ENCODE measurements at places on chromosomes 7 and 10. TPM values are rescaled to one million over a fixed set of nuclear protein-coding genes. Genes with fewer than 3 reads are reported as not detected.

DNA sequence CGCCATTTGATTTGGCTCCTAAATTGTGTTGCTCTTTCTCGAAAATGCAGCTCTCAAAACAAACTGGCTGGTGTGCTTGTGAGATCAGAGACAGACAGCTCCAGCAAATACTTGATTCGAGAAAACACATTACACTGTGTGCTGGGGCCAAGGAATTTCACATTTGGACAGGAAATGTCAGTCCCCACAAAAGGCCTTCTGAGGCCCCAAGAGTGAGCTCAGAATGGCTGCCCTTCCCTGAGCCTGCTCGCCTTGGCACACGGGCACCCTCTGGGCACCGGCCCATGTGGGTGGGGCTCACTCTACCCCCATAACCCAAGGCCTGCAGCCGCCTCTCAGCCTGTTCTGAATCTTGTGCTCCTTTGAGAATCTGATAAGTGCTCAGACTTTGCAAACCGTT is 13.9 kb upstream of the HSPA12A start:
- no peak for DNase-seq

GRCh38 chr7:87448388-87448787 is 27.1 kb downstream of the ABCB4 start:
- DNase-seq: no peak

GRCh38 chr7:50068026-50068425 is 25.0 kb downstream of the ZPBP start:
- no peak for DNase-seq

The CCL24 gene
- not detected for total RNA-seq

DNA sequence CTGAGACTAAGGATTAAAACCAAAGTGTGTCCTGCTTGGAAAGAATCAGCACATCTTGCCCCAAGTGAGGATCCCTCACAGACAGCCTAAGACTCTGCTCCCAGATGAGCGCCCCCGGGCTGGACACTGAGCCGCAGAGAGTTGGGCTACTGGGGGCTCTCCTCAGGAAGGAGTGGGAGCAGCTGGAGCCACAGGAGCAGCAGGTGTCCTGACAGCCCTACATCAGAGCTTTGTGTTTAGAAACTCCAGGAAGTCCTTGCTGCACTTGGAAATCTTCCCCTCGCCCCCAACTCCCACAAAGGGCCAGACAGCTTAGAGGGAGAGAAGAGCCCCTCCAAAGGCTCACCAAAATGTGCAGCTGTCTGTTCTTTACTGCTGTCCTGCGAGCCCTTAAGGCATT is 172.2 kb downstream of the HERPUD2 start:
- DNase-seq: no peak

DNA sequence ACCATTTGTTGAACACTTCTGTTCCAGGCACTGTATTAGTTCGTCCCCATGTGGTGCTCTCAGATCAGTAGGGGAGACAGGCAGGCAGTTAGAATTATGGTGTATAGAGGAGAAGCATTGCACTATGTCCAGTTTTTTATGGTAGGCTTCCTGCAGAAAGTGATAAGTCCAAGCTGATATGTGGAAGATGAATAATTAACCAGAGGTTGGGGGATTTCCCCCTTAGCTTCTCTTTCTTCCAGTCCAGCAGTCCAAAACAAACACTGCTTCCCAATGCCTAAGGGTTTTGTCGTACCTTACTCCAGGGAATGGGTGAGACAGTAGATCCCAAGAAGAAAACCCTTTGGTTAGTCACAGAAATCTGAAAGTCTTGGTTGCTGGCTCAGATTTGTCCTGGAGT is 19.2 kb downstream of the HIF1AN start:
- no peak for DNase-seq

DNA sequence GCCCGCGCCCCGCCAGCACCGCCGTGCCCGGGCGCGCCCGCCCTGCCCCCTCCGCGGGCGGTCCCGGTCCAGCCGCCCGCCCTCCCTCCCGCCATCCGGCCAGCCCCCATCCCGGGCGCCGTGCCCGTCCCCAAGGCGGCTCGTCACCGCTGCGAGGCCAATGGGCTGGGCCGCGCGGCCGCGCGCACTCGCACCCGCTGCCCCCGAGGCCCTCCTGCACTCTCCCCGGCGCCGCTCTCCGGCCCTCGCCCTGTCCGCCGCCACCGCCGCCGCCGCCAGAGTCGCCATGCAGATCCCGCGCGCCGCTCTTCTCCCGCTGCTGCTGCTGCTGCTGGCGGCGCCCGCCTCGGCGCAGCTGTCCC is at the start of gene HTRA1:
TSS of gene HTRA1 (plus strand) at position 187 of the 362 bp plus-strand sequence. CDS start at position 287, 100 bp downstream.
- no peak for DNase-seq

- DNase-seq: no peak
Measured at GRCh38 chr7:40105879-40106473, 28.4 kb downstream of the MPLKIP start.

The UNCX gene
- total RNA-seq: not detected

- no peak for DNase-seq
Measured at GRCh38 chr7:4720225-4720624, 38.1 kb downstream of the FOXK1 start.

The ZCWPW1 gene
- 4.7 TPM for total RNA-seq

The HIPK2 gene
- 24.5 TPM for total RNA-seq

DNA sequence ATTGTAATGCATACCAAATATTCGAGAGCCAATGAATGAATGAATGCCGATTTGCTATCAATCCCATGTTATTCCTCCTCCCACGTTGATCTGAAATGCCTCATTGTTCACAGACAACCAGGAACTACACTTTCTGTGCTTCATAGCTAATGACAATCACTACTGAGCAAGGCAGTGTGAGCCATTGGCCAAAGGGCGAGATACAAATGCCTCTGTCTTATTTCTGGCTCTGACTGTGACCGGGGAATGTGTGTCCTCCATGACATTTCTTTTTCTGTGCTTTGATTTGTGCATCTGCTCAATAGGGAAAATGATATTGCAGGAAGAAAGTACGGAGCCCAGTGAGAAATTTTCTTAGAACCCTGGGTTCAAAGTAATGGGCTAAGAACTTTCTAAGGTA is 217.1 kb downstream of the CXCL12 start:
- DNase-seq: no peak

- DNase-seq: no peak
Measured at GRCh38 chr7:155254018-155254417, 43.7 kb upstream of the INSIG1 start.

The CYP26C1 gene
- not detected for total RNA-seq

DNA sequence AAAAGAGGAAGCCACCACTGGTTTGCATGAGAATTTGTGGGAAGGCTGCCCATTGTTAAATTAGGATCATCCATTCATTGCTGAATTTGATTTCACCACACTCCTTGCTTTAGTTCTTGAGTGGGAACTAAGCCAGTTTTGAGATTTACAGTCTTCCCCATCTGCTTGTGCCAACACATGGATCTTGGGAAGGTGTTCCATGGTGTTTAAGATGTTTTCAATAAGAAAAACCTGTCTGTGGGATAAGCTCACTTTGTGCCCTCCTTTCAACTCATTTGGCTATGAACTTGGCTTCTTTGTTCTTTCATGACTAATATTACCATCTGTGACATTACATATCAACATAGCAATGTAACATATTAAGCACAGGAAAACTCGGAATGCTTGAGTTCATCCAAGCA is 73.2 kb downstream of the INHBA start:
- no peak for DNase-seq

The MOGAT3 gene
- total RNA-seq: not detected

- DNase-seq: no peak
Measured at GRCh38 chr7:158543840-158544239, 43.8 kb downstream of the PTPRN2 start.

The EPO gene
- not detected for total RNA-seq

GRCh38 chr7:99843808-99844207 is 16.0 kb downstream of the CYP3A43 start:
- DNase-seq: peak; percentile 74

GRCh38 chr7:150971242-150972022 is 6.7 kb downstream of the KCNH2 start:
- DNase-seq: no peak

DNA sequence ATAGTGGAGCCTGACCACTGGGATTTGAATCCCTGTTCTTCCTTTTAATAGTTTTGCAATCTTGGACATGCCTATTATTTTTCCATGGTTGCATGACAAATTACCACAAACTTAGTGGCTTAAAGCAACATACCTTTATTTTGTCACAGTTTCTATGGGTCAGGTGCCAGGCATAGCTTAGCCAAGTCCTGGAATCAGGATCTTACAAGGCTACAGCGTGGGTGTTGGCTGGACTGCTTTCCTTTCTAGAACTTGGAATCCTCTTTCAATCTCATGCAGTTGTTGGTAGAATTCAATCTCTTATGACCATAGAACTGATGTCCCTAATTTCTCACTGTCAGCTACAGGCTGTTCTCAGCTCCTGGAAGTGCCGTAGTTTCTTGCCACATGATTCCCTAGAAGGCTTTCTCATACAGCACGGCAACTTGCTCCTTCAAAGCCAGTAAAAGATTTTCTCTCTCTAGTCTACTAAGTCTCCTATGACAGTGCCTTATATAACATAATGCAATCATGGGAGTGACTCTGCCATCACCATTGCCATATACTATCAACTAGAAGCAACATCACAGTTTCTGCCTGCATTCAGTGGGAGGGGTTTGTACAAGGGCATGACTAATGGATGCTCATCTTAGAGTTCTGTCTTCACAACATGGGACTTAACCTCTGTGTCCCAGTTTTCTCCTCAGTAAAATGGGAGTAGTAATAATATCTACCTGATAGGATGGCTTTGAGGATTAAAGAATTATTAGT is 243.4 kb upstream of the FZD1 start:
- DNase-seq: no peak

The CPA5 gene
- total RNA-seq: not detected

- no peak for DNase-seq
Measured at GRCh38 chr10:17648243-17649035, 4.5 kb downstream of the STAM start.

DNA sequence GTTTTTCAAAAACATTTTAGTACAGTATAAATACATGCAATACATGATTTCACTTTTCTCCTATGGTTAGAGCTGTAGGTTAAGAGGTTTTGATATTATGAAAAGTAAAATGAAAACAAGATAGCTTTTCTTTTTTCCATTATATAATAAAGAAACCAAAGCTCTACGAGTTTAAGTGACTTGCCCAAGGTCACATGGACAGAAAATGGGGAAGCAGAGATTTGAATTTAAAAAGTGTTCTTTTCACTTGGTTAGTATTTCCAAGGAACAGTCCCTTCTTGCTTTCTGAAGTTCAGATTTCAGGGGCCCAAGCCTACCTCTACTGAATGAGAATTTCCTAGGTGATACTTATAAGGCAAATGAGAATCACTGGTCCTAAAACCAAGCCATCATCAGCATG is 13.2 kb upstream of the MAP3K8 start:
- DNase-seq: no peak

The AKR1C4 gene
- not detected for total RNA-seq

The HABP2 gene
- not detected for total RNA-seq

DNA sequence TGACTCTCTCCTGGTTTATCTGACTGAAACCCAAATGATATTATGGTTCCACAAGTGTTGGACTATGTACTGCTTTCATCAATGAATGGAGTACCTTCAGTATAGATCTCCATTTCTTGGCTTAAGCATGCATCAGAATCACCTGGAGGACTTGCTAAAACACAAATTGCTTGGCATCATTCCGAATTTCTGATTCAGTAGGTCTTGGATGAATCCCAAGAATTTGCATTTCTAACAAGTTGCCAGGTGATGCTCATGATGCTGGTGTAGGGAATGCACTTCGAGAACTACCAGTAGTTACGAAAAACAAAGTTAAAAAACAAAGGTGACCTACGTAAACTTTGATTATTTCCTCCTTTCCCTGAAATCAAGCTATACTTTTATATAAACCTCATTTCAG is 119.0 kb upstream of the FEZF1 start:
- no peak for DNase-seq

The TSPAN33 gene
- total RNA-seq: 7.6 TPM

GRCh38 chr10:71575934-71576801 is 143.4 kb downstream of the C10orf105 start:
- DNase-seq: no peak

DNA sequence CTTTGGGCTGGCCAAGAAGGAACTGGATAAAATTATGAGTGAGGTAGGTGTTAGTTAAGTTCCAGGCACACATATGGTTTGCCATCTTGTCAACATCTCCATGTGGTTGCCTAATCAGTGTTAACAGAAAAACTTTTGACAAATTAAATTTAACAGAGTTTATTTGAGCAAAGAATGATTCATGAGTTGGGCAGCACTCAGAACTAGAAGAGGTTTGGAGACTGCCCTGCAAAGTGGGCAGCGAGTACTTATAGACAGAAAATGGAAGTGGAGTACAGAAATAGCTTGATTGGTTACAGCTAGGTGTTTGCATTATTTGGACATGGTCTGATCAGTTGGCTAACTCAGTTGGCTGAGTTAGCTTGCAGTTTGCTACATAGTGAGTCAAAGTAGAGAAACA is 37.5 kb upstream of the AGK start:
- no peak for DNase-seq

The COL13A1 gene
- total RNA-seq: 4.2 TPM

GRCh38 chr10:17516376-17516775 is 62.0 kb upstream of the ST8SIA6 start:
- no peak for DNase-seq

The INSIG1 gene
- total RNA-seq: 35.8 TPM

The NCF1 gene
- total RNA-seq: 10.0 TPM

DNA sequence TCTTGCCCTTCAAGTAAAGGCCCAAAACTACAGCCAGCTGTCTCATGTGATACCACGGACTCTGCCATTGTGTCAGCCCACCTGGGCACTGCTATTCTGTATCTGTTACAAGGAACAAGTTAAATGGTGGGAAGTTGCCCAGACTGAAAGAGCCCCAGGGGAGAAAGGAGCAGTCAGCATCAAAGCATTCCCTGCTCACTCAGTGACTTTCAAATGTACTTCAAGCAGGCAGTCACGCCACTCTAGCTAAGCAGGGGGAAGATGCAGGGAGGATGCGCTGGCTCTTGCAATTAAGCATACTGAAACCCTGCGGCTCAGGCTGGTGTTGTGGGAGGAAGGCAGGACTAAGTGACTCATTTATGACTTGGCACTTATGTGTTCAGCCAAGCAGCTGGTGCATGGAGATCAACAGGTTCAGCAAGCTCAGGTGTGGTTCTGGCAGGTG is 1249.6 kb downstream of the TYW1 start:
- DNase-seq: no peak
